GM23248 (cell line): ENCODE measurements at places on chromosomes 3 and 15. TPM values are rescaled to one million over a fixed set of nuclear protein-coding genes. Genes with fewer than 3 reads are reported as not detected.
A peak's percentile ranks its signal among the peaks of the same experiment; 100 is the strongest.

GRCh38 chr15:64653757-64654156 lies 121.6 kb downstream of the RBPMS2 start:
- peak; percentile 39 for DNase-seq

DNA sequence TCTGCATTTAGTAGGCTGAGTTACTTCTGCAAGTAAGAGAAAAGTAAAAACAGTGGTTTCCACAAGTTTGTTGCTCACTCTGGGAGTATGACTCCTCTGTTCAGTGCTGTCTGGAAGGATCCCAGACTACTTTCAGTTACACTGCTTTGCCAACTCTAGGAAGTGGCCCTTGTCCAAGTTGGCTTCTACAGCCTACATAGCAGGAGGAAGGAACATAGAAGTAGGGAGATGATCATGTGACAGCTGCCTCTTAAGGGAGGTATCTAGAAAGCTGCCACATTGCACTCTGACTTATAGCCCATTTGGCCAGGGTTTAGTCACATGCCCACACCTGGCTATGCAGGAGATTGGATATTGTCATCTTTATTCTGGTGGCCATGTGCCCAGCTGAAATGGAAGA lies 298.1 kb downstream of the NSUN3 start:
- DNase-seq = peak; percentile 3

DNA sequence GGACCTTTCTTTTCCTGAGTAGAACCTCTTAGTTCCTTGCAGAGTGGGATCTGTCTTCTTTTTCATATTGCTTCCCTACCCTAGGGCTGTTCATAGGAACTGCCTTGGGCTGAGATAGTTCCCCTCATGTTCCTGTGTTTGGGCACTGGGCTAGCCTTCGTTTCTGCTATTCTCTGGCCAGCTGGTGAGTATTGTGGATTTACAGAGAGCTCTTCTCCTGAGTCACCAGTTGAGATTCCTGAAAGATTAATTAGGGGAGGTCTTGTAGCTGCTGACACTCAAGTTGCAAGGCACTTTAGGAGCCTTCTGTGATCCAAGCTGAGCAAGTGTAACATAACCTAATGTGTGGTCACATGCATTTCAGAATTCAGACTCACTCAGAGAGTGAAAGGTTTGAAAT lies 30.7 kb downstream of the CHD2 start:
- peak; percentile 91 for DNase-seq

GRCh38 chr15:29942548-29942947 lies 120.3 kb upstream of the TJP1 start:
- no peak for DNase-seq

Gene IGDCC3
- polyA plus RNA-seq = 0.11 TPM in 1 of 2 replicates, not detected in the other
